Stimulated activated CD8-positive, alpha-beta memory T cell treated with anti-CD3 and anti-CD28 coated beads, Interleukin-4, amount 100 ng/mL, for 4 hours (primary cell): ENCODE measurements at places on chromosomes 13 and 19.

DNA sequence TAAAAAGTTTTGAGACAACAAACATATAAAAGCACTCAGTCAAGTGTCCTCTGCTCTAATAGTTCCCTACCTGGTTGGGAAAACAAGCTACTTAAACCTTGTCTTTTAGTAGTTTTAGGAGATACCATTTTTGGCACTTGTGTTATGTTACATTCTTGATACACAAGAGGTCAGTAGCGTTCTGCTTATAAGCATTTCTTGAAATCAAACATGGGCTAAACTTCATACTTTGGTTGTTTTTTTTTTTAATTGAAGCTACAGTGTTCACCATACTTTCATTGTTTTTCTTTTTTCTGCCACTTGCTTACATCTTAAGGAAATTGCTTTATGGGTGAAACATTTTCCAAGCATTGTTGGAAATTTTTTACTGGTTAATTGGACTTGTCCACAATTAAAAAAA lies 12.9 kb downstream of the NHLRC3 start:
- no peak for DNase-seq

- DNase-seq, result no peak
Measured at GRCh38 chr19:8663920-8664670, 33.7 kb downstream of the NFILZ start.

- DNase-seq, result no peak
Measured at GRCh38 chr19:15091918-15092753, 10.1 kb downstream of the OR1I1 start.

DNA sequence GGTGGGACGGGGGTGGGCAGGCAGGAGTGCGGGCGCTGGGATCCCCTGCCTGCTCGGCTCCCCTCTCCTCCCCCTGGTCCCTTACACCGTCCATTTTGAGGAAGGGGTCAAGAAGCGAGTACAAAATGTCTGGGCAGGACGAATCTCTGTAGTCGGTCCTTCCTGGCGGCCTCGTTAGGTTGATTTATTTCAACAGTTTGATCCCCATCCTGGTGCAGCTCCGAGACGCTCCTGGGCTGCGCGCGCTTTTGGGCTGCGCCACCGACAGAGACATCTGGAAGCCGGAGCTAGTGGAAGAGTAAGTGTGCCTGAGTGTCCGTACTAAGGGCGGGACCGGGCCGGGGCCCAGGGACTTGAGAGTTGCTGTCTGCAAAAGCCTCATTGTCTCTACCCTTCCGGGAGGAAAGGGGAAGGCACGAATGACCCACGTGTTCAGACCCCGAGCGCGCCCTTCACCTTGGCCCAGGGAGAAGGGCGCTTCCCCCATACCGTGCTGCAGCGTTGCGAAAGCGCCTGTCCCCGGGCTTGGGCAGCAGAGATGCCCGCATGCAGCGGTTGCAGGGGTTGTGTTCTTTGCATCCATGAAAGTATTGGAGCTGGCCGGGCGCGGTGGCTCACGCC lies 1.8 kb downstream of the ZNF114 start:
- DNase-seq, result no peak

DNA sequence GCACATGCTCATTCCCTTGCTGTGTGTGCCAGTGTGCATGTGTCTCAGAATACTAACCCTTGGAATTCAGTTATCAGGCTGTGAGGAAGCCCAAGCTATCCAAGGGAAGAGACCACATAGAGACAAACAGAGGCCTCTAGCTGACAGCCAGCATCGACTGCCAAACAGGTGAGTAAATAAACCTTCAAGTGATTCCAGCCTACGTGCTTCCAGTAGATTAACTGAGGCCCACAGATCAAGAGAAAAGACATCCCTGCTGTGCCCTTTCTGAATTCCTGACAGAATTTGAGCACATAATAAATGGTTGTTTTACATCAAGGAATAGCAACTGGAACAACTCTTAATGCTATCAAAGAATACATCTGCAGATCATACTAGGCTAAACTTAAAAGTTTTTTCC lies 17.5 kb downstream of the ZC3H13 start:
- no peak for DNase-seq

DNA sequence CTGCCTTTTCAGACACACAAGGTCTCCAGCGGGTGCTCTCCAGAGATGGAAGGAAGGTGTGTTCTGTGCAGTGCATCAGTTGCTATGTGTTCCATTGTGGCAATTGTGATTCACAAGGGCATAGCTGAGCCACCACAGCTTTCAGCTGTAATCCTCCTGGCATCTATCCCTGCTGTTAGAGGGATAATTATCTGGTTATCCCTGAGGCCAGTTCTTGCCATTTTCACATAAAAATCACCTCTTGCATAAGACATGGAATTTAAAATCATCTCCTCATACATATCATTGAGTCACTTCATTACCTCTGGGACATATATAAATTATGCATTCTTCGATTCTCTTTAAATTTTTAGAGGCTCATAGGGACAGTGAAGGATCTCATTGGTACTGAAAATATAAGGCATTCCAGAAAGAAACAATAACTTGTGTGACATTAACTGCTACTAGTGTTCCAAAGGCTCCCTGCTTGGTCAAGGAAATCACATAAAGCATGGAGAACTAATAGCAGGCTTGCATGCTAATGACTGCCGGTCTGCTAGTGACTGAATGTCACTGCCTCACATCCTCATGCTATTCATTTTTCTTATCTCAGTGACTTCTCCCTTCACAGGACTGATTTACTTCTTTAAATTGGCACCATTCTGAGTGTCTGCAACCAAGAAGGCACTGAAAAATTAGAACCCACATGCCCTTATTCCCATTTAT lies 214.0 kb downstream of the ENOX1 start:
- DNase-seq, result no peak

GRCh38 chr13:45872566-45872965 lies 21.0 kb upstream of the SIAH3 start:
- DNase-seq, result no peak

DNA sequence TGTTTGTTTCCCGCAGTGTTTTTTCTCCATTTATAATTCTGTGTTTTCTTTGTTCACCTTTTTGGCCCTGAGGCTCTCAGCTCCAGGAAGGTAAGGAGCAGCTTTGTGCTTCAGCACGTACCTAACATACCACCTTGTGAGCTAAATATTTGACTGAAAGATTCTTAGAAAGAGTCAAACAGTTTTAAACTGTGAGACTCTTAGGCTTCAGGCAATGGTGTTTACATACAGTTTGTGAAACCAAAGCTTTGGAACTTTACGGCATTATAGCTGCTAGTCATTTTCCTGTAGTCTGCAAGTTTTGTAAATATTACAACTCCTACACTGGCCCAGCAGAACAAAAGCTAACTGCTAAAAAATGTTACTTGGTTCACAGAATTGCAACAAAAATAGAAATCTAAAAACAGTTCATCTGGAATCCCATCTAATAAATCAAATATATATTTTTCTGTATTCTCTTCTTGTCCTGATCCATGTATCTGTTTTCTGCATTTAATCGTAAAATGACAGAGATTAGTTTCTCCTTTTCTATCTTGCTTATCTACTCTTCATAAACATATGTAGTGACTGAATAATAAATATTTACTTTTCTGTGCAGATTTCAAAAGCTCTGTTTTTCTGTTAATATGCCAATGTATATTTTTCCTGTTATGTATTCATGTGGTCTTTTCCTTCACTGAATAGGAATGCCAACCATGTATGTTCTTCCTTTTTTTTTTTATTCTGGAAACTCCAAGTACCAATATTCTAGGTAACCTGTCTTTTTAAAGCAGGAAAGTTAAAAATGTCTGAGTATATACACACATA lies 38.8 kb upstream of the GPI start:
- DNase-seq, result no peak

- DNase-seq, result no peak
Measured at GRCh38 chr13:32209652-32210051, 105.5 kb downstream of the ZAR1L start.

DNA sequence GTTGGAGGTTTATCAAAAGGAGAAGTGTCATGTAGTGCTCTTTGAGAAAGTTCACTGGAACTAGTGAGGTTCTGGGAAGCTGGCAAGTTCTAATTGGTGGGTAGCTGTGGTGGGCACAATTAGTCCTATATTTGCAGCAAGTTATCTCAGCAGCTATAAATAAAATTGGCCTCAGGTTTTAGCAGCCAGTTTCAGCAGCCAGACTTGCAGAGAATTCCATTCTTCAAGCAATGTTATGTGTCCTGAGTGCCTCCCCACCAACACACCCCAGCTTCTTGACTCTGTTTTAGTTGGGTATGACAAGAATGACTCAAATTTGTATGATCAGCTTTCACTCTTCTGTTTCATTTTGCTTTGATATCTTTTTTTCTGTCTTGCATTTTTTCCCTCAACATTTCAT lies 4.7 kb downstream of the IFT88 start:
- DNase-seq, result no peak

DNA sequence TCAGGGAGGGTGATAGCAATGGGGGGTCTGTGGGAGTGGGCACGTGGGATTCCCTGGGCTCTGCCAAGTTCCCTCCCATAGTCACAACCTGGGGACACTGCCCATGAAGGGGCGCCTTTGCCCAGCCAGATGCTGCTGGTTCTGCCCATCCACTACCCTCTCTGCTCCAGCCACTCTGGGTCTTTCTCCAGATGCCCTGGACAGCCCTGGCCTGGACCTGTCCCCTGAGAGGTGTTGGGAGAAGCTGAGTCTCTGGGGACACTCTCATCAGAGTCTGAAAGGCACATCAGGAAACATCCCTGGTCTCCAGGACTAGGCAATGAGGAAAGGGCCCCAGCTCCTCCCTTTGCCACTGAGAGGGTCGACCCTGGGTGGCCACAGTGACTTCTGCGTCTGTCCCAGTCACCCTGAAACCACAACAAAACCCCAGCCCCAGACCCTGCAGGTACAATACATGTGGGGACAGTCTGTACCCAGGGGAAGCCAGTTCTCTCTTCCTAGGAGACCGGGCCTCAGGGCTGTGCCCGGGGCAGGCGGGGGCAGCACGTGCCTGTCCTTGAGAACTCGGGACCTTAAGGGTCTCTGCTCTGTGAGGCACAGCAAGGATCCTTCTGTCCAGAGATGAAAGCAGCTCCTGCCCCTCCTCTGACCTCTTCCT lies 9.3 kb upstream of the CEACAM7 start:
- DNase-seq, result no peak

GRCh38 chr19:41947091-41947490 lies 12.0 kb downstream of the RABAC1 start:
- DNase-seq, result no peak

DNA sequence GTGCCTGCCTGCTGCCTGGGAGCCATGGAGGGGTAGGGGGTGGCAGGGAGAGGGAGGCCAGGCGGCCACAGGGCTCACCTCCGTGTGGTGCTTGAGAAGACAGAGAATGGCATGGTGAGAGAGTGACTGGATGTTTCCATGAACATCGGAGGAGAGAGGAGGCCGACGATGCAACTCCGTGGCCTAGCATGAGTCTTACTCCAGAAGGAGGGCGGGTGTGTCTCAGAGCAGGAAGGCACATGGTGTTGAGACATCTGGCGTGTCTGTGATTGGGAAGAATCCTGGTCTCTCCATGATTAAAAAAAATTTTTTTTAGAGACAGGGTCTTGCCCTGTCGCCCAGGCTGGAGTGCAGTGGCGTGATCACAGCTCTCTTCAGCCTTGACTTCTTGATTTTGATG lies 5.1 kb downstream of the IRGC start:
- no peak for DNase-seq

DNA sequence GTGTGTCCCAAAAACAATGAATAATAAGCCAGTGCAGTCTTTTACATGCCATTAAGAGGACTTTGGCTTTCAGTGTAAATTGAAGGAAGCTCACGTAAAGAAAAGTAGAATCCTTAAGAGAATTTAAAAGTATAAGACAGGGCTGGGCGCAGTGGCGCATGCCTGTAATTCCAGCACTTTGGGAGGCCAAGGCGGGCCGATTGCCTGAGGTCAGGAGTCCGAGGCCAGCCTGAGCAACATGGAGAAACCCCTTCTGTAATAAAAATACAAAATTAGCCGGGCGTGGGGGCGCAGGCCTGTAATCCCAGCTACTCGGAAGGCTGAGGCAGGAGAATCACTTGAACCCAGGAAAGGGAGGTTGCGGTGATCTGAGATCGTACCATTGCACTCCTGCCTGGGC lies 17.9 kb upstream of the ZNF253 start:
- no peak for DNase-seq

DNA sequence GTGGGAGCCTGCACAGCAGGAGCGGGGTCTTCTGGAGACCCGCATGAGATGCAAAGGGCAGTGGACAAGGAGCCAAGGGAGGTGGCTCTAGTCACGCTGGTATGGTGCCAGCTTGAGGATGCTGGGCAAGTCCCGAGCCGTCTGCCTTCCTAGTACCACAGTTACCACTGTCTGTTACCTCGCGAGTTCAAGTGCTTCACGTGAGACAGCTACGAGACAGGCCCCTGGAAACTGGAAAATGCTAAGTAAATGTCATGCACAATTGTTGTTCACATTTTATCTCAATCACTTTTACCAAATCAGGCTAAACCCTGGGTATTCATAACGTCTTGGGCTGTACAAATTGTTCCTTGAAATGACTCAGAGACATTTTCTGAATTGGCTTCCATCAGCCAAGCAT lies 155.7 kb downstream of the TNFRSF19 start:
- DNase-seq, result no peak

DNA sequence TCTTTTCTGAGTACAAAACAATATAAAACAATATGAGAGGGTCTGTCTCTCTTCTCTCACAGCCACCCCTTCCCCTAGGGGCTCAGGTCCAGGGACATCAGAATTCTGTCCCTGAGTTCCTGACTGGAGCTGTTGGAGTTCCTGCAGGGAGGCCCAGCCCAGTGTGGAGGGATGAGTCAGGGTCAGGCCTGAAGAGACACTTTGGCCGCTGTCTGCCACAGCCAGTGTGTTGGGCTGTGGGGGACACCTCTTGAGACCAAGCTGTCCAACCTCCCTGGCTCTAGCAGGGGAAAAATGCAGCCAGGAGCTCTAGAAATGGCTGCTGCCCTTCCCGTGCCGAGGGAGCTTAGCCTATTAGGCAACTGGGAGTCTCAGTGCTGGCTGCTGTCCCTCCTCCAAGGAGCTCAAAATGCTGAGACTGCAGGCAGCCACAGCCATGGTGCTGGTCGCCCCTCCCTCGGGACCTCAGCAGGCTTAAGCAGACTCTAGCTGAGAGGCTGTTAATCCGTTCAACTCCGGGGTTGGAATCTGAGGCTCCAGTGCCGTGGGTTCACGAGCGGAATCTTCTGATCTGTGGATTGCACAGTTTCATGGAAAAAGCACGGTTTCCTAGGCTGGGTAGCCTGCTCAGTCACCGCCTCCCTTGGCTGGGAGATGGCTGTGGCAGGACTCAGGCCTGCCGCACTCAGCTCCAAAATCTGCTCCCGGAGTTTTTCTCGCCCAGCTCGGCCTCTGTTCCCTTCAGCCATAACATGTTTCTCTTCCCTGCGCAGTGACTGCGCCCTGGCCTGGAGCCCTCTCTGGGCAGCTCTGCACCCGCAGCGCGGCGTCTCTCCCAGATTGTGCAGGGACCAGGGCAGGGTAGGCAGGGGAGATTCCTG lies 3.8 kb upstream of the ZNF626 start:
- DNase-seq, result no peak

- no peak for DNase-seq
Measured at GRCh38 chr13:45847554-45848224, 3.9 kb downstream of the SIAH3 start.

GRCh38 chr19:47660435-47660832 lies 51.5 kb downstream of the BICRA start:
- no peak for DNase-seq

GRCh38 chr13:46556418-46556779 lies 3.4 kb downstream of the LRCH1 start:
- no peak for DNase-seq

GRCh38 chr13:35470671-35471661 lies 5.5 kb downstream of the MAB21L1 start:
- DNase-seq, result no peak

GRCh38 chr13:42681326-42682100 lies 99.9 kb upstream of the FAM216B start:
- no peak for DNase-seq
